ENCODE measurements at places on chromosomes 16 and 17.

- DNase-seq = peak; percentile 56
Measured at GRCh38 chr17:48907713-48908046, 527 bp upstream of the UBE2Z start.

DNA sequence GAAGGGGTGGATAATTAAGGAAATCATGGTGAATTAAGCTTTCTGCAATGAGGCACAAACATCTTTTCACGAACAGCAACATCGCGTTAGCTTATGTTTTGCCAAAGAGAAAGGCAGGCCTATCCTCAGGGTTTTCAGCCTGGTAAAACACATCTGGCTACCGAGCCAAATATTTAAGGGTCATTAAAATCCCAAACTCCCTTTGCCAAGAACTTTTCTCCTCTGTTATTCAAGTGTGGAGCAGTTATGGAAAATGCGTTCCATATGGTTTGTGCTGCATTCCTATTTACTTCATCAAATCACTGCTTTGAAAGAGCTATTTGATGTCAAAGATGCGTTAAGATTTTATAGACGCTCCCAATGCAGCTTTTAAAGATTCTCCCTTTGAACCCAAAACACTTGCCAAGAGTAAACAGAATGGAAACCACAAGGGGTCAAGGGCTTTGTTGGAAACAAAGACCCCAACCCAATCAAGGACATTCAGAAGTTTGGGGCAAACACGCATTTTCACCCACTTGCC lies 308.3 kb upstream of the CDH5 start:
- DNase-seq = no peak

DNA sequence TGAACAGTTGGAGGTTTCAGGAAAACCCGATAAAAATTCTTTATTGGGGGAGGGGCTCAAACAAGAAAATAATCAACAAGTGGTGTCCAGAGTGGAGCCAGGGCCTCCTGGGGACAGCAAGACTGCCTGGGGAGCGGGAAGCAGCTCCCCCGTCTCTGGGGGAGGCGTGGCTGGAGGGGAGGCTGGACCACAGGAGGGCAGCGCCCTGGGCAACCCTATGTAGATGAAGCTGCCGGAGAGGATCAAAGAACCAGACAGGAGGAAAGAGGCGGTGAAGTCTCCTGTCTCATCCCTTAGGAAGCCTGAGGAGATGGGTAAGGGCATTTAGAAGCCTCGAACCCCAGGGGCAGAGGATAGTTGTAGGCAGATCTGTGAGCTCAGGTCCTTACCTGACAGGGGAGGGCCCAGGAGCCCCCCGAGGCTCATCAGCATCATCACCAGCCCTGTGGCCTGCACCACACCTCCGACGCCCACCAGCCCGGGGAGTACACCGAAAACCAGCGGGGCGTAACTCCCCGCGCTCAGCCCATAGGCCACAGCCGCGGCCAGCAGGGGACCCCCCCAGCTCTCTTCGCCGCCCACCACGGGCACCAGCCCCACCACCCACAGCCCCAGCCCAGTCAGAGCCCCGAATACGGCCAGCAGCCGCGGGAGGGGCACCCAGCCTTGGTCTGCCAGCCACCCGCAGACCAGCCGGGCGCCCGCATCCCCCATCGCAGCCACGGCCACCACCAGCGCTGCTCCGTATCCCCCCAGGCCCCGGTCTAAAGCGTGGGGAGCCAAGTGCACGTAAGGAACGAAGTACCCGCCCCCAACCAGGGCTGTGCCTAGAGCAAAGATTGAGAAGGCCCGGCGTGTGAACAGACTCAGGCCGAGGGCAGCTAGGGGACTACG lies 2.0 kb downstream of the SLC16A11 start:
- no peak for DNase-seq

DNA sequence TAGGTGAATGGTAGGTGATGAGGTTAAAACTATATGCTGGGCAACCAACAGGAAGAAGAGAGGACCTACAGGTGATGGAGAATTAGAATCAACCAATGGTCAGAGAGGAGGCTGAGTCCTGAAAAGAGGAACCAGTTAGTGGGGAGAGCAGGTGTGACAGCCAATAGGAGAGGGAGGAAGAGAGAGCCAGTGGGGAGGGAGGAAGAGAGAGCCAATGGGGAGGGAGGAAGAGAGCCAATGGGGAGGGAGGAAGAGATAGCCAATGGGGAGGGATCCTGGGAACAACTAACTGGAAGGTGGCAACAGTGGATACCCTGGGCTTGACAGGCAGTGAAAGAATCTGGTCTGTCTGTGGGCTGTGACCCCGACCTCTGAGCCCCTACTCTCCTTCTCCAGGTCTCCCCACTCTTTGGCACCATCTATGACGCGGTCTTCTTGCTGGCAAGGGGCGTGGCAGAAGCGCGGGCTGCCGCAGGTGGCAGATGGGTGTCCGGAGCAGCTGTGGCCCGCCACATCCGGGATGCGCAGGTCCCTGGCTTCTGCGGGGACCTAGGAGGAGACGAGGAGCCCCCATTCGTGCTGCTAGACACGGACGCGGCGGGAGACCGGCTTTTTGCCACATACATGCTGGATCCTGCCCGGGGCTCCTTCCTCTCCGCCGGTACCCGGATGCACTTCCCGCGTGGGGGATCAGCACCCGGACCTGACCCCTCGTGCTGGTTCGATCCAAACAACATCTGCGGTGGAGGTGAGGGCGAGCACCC lies 3.7 kb downstream of the GUCY2D start:
- DNase-seq = no peak

- no peak for DNase-seq
Measured at GRCh38 chr17:75843577-75844529, at the start of gene UNC13D. Gene UNC13D, minus strand, starts transcription at chr17:75844404. Its CDS starts 67 bp downstream, at chr17:75844337.

- no peak for DNase-seq
Measured at GRCh38 chr17:12826431-12826830, 37.1 kb downstream of the ARHGAP44 start.

GRCh38 chr17:3511852-3512504 lies 36.2 kb downstream of the ASPA start:
- no peak for DNase-seq

- no peak for DNase-seq
Measured at GRCh38 chr16:17235147-17235815, 235.5 kb downstream of the XYLT1 start.

DNA sequence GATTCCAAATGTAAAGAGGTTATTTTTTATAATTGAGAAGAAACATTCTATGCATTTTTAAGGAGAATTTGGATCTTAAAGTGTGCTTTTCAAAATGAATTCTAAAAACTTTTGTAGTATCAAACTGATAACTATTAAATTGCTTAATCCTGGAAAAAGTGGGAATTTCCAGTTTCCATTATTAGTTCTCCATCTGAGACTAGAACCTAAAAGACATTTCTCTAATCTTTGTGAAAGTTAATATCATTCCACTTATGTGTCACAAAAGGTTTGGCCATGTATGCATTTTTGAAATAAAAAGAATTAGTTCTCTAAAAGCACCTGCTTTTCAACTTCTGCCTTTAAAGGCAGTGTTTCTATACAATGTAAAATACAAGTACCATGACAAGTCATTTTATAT lies 155.0 kb downstream of the BCAS3 start:
- no peak for DNase-seq

- DNase-seq = peak; percentile 56
Measured at GRCh38 chr16:49556606-49557446, 183.2 kb downstream of the C16orf78 start.

DNA sequence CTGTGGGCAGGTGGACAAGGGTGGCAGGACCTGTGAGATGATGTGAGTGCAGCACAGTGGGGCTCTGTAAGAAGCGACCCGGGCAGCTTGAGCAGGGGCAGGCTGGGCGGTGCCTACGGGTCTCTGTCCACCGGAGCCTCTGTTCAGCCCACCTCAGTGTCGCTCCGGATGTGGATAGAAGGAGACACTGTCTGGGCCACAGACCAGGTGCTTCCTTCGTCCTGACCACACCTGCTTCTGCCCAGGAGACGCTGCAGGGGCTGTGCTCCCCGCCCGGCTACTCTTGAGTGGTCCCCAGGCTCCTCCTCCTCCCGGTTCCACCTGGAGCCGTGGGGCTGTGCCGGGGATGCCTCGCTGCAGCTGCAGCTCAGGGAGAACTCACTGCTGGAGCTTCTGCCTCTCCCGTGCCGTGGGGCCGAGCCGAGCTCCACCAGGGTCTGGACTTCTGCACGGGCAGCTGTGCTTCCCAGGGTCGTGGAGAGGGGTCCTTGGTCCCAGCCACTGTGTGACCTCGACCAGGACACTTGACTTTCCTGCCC lies 21.5 kb downstream of the METRNL start:
- no peak for DNase-seq

DNA sequence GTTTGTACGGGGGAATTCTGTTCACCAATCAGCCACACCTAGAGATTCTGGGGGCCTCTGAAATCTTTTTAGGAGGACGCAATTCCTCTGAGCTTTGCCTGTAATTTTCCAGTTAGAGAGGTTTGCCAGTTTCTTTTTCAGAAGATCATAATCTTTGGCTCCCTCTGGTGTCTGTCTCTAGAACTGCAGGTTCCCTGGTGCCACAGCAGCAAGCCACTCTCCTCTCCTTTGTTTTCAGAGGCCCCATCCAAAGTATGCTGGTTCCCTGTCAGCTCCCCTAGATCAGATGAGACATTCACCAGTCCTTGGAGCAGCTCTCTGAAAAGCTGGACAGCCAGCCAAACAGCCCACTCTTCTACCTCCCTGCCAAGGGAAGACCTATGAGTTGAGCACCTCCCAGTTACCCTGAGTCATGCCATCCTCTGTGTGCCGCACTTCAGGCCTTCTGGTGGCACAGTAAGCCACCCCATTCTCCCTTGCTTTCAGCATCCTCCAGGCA lies 36.1 kb downstream of the RNF112 start:
- DNase-seq = peak; percentile 84

DNA sequence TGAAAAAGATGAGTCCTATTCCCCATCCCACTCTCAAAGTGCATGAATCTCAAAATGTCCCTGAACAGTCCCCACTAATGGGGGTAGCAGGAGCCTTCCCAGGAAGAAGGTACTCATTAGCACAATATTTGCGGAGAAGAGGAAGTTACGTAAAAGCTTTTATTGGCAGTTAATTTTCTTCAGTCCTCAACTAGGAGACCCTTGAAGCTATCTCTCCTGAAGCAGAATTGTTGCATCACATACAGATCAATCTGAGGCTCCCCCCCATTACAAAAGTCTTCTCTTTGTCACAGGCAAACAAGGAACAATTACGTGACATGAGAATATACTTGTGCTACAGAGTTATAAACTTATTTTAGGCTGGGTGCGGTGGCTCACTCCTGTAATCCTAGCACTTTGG lies 14.2 kb downstream of the SLFN12L start:
- DNase-seq = no peak

DNA sequence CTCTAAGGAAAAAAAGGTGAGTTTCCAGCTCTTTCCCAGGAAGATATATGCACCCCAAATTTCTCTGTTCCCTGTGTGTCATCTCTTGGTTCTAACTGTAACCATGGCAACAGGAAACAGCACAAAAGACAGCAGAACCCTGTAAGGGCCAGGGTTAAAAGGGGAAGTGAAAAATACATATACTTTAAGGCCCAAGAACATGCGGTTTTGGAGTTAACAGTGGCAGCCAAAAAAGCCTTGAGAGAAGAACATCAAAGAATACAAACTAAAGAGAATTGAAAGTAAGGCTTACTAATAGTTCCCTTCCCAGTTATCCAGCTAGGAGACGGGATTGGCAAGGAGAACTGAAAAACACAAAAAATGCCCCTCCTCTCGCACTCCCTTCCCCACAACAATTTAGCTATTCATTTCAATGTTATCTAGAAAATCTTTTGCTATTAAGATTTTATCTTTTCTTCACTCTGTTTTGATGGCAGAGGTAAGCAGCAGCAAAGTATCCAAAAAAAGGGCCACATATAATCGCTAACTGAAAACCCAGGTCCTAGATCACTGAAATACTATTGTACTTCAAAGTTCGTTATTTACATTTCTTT lies 1.5 kb downstream of the SPOP start:
- DNase-seq = no peak

GRCh38 chr17:29565643-29566472 lies 979 bp downstream of the ABHD15 start:
- peak; percentile 41 for DNase-seq

DNA sequence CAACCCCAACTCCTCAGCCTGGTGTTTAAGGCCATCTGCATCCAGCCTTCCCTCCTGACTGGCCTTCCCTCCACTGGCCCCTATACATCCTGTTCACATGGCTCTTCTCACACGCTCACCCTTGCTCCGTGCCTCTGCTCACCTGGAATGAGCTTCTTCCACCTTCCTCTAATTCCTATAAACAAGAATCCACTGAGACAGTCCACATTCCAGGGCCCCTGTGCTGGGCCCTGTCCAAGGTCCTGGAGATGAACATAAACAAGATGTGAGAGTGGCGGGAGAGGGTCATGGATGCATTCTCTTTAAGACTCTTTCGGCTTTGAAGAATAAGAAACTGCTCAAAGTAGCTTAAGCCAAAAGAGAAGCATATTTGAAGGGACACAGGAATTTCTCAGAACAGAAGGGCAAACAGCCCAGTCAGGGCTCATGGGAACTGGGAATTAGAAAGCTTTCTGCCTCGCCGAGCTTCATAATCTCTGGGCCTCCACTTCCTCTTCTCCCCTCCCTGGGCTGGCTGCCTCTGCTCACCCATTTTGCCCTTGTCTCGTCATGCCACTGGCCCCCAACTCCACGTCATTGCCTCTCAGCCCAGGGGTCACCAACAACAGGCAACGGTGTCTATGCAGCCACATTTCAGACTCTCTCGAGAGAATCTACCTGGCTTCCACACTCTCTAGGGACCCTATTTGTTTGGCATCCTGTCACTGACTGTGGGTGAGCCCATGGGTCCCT lies 13.5 kb downstream of the SPPL2C start:
- DNase-seq = no peak

DNA sequence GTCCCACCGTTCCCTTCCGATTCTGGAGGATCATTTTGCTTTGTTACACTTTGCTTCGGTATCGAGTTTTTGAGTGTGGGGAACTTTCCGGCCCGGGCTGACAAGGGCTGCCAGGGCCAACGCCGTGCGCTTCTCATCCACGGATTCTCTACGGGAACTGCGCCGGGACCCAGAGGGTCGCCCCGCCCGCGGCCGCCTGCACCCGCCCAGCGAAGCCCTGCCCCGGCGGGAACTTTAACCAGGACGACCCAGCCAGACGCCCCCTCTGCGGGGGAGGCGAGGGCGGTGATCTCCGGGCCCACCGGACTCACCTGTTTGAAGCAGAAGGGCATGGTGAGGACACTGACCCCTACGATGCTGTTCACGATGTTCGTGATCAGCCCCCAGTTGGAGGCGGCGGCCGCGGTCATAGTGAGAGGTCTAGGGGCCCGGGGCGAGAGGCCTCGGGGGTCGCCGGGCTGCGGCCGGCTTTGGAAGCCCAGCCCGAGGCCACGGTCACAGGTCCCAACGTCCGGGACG lies 536 bp downstream of the SLC38A10 start:
- DNase-seq = no peak

- no peak for DNase-seq
Measured at GRCh38 chr17:79926142-79926604, 86.9 kb upstream of the CBX4 start.

- DNase-seq = no peak
Measured at GRCh38 chr17:61196302-61196704, 203.3 kb upstream of the TBX2 start.

DNA sequence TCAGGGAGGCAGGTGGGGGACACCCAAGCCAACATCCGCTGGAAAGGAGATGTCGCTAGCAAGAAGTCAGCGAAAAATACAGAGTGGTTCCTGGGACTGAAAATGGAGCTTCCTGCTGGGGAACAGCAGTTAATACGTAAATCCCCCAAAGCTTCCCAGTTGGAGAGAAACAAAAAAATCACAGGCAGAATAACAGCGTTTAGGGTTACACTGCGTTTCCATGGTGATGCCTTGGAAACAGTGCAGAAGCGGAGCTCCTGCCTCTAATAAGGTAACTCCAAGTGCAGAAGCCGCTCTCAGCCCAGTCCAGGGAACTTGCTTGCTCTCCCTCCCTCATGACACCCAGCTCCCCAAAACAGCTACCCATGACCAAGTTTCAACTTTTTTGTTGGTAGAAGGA lies 73.4 kb downstream of the PLD6 start:
- no peak for DNase-seq

Data from SHP77 (cell line).